Right hindlimb (tissue), 1 donor: ENCODE measurements at places on chromosomes 7 and 10.

GRCh38 chr7:159070431-159071148, 74.1 kb downstream of the VIPR2 start:
- DNase-seq: no peak

- peak; percentile 16 for DNase-seq
Observed at GRCh38 chr7:47458486-47458885, 123.4 kb downstream of the TNS3 start.

DNA sequence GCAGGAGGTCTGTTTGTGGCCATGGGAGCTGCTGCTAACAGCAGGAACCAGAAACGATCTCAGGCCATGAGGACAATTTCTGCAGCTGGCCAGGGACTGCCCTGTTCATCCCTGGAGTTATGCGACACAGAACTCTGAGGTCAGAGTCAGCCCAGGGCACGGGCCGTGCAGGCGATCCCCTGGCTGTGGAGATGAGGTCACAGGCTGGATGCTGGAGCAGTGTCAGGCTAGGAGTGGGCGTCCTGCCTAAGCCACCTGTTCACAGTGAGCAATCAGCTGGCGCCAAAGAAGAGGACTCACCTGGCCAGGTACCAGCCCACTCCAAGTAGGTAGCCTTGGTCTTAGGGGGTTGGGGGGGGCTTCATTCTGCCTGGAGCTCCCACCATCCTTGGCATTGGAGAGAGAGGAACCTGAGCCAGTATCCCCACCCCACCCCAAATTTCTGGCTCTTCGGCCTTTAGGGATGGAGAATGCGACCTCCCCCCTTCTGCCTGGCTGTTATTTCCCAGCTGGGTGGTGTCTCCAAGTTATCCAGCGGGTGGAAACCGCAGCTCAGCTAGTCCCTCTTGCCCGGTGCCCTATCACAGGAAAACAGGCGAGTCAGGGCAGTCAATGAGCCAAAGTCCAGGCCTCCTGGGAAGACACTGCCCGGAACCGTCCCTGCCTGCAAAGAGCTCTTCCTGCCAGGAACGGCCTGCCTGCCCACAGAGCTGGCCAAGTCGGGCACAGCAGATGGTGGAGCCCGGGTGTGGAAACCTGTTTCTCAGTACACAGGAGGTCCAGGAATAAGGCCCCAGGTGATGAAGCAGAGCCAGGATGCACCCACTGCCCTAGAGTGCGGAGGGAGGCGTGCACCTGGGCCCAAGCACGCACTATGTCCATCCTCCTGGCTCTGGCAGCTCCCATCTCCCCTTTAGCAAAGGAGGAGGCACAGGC, 1.8 kb upstream of the TTYH3 start:
- no peak for DNase-seq

- DNase-seq: peak; percentile 39
Observed at GRCh38 chr7:105487579-105488571, 34.2 kb downstream of the PUS7 start.

DNA sequence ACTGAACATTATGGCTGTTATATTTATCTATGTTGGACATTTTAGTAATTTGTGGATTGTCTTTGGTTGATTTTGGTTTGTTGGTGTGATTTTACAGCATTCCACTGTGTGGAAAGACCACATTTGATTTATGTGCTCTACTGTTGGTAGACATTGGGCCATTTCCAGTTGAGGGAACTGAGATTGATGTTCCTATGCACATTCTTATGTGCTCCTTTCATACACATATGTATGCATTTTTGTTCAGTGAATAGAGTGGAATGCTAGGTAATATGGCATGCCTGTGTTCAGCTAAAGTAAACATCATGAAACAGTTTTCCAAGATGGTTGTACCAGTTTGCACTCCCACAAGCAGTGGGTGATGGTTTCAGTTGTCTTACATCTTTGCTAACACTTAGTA, 15.1 kb downstream of the CACNB2 start:
- DNase-seq: no peak

- no peak for DNase-seq
Observed at GRCh38 chr7:155256761-155257481, 40.8 kb upstream of the INSIG1 start.

DNA sequence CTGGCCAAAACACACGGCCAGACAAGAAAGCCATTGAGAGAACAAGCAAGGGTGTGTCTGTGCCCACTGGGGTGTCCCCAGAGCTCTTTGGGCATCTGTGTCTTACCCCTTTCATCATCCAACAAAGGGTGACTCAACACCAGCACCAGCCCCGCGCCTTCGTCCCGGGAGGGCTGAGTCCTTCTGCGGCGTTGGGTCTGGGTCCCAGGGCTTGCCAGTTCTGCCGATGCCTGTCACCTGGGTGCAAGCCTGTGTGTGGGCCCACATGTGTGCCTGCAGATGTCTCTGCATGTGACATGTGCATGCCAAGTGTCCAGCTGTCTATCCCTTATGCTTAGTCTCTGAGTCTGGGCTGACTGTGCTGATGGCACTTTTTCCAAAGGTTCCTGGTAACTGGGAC, 24.4 kb upstream of the ELN start:
- DNase-seq: no peak

- no peak for DNase-seq
Observed at GRCh38 chr7:19973581-19973980, 200.2 kb upstream of the TMEM196 start.

GRCh38 chr10:59006511-59007306, 169.7 kb upstream of the PHYHIPL start:
- DNase-seq: peak; percentile 46

- DNase-seq: no peak
Observed at GRCh38 chr7:158570449-158571170, 17.0 kb downstream of the PTPRN2 start.

GRCh38 chr10:3465406-3465891, 292.9 kb upstream of the PITRM1 start:
- peak; percentile 49 for DNase-seq

- DNase-seq: no peak
Observed at GRCh38 chr7:22296265-22296566, 60.7 kb downstream of the RAPGEF5 start.

- no peak for DNase-seq
Observed at GRCh38 chr10:51257511-51258248, 183.4 kb downstream of the PRKG1 start.

GRCh38 chr7:67595431-67596180, 599.0 kb downstream of the TYW1 start:
- DNase-seq: no peak

- no peak for DNase-seq
Observed at GRCh38 chr10:99555371-99555770, 22.6 kb downstream of the NKX2-3 start.

- DNase-seq: no peak
Observed at GRCh38 chr10:43048301-43049051, 28.4 kb upstream of the RET start.

DNA sequence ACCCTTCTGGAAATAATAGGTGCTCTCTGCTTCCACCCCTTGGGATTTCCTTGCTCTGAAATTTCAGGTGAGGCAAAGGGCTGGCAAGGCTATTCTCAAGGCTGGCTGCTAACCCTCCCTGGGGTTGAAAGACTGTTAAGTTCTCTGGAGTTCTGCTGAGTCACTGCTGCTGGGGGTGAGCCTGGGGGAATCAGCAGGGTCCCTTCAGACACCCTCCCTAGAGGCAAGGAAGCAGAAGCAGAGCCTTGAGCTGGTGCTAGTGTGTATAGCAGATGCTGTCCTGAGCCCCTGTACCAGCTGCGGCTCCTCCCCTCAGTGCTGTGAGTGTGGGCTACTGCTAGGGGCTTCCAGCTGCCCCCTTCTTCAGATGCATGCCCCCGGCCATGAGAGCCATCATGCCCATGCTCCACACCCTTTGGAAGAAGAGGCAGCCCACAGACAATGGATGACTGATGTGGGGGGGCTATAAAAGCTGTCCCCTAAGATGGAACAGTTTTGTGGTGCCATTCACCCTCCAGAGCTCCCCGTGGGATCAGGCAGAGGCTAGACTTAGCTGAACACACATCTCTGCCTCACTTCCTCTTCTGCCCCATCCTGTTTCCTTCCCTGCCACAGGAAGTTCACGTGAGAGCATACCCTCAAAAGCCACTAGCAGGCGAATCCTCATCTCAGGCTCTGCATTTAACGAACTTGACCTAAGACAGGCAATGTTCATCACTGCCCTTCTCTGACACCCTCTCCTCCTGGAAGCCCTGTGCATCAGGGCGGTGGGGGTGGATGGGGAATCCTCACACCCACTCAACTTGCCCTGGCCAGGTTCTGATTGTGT, 91.8 kb downstream of the SH3PXD2A start:
- no peak for DNase-seq

GRCh38 chr7:108947526-108947925, 377.9 kb downstream of the DNAJB9 start:
- no peak for DNase-seq

GRCh38 chr7:7351156-7351555, 168.8 kb downstream of the C1GALT1 start:
- DNase-seq: no peak

- DNase-seq: no peak
Observed at GRCh38 chr7:66138994-66139752, 24.5 kb downstream of the CRCP start.

DNA sequence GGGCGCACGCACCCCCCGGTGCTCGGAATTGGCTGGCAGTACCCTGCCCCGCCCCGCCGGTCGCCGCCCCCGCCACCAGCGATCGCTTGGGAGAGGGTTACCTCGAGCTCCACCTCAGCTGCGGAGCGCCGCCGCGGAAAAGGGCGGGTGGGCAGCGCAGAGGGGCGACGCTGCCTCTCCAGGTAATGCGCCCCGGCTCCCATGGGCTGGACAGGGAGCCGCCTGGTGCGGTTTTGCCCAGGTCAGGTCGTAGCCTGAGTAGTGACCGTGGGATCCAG, 1.3 kb downstream of the PFKFB3 start:
- peak; percentile 56 for DNase-seq

DNA sequence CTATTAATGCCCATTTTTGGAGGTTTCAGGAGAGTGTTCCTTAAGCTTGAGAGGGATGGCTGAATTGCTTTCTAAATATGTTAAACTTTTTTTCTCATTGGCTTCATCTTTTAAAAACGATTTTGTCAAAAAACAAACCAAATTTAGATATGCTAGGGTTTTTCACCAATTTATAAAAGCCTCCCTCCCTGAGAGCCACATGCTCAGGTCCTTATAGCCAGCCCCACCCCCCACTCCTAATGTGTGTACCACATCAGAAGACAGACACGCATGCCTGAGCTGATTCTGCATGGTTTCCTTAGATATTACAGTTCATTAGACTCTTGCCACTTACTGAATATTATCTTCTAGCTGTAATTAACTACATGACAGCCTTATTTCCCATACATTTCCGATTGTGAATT, 2.0 kb downstream of the CUL1 start:
- DNase-seq: no peak

GRCh38 chr10:106571192-106571946, 593.1 kb downstream of the SORCS1 start:
- DNase-seq: peak; percentile 30

GRCh38 chr10:57162231-57162630, 801.2 kb upstream of the ZWINT start:
- DNase-seq: no peak

DNA sequence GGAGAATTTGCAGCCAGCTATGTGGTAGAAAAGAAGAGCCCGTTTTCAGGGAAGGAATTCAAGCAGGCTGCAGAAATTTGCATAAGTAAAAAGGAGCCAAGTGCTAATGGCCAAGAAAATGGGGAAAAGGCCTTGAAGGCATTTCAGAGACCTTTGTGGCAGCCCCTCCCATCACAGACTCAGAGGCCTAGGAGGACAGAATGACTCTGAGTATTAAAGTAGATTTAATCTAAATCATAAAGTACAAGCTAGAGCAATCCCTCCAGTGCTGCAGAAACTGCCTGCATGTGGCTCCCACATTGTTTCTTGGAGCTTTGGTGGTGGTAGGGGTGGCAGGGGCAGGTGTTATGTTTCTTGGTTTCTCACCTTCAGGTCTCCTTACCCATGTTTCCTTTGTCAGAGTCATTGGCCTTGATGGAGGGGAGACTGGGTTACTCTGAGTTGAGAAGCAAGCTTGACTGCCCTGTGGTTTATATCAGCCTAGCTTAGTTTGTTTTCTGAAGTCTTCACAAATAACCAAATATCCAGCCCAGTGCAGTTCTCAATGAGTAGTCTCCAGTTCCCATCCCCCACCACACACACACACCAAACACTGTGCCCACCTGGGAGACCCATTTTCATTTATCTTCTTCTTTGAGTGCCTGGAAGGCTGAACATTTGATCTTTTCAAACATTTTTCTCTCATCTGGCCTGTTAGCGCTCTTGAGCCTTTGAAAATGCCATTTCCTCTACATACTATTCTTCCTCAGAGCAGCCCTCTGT, 34.5 kb downstream of the ITPRIP start:
- no peak for DNase-seq

DNA sequence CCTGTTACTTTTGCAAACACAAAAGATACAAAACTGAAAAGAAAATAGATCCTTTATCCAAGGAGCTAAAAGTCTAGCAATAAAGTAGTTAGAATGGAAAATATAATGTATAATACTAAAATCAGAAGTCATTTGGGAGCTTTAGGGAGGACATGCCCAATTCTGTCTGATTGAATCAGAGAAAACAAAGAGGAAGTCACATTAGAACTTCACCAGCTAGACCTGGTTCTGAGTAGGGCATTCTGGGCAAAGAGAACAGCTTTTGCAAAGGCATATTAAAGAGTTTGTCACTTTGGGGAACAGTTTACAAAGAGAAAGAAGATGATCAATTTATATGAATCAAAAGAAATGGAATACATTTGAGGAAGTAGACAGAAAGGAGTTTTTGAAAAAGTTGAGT, 107.0 kb upstream of the PRSS1 start:
- DNase-seq: no peak

DNA sequence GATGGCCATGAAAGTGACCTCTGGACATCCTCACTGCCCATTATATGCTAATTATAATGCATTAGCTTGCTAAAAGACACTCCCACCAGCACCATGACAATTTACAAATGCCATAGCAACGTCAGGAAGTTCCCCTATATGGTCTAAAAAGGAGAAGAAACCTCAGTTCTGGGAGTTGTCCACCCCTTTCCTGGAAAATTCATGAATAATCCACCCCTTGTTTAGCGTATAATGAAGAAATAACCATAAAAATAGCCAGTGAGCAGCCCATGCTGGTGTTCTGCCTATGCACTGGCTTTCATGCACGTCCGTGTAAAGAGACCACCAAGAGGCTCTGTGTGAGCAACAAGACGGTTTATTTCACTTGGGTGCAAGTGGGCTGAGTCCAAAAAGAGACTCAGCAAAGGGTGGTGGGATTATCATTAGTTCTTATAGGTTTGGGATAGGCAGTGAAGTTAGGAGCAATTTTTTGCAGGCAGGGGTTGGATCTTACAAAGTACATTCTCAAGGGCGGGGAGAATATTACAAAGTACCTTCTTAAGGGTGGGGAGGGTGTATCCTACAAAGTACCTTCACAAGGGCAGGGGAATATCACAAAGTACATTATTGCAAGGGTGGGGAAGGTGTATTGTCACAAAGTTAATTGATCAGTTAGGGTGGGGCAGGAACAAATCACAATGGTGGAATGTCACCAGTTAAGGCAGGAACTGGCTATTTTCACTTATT, 45.6 kb downstream of the LBX1 start:
- no peak for DNase-seq

- DNase-seq: no peak
Observed at GRCh38 chr10:86104156-86104555, 262.4 kb downstream of the GRID1 start.
